ENCODE measurements at places on chromosomes 16 and 17.

- DNase-seq: no peak
Observed at GRCh38 chr16:31333686-31334649, 21.0 kb upstream of the ITGAX start.

GRCh38 chr17:19017401-19017800, 12.8 kb upstream of the FAM83G start:
- no peak for DNase-seq

DNA sequence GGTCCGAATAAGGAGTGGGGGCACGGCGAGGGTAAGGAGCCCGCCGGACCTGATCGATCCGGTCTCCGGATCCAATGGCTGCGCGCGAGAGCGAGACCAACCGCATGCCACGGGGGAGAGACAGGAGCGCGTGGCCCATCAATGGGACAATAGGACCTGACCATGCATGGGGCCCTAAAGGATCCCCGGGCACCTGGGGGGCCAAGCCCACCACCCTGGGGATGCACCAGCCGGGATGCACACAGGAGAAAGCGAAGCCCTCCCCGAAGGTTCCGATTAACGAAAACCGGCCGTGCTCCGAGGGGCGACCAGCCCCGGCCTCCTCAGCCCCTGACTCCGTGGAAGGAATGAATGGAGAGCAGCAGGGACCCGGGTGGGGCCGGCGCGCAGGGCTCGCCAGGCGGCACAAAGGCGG, 525 bp downstream of the JPT1 start:
- DNase-seq: no peak

GRCh38 chr17:73334771-73335513, 23.1 kb upstream of the CDC42EP4 start:
- no peak for DNase-seq

GRCh38 chr17:19370493-19370960, 7.8 kb upstream of the MAPK7 start:
- DNase-seq: no peak

GRCh38 chr17:39525801-39526506, 64.7 kb downstream of the CDK12 start:
- no peak for DNase-seq

DNA sequence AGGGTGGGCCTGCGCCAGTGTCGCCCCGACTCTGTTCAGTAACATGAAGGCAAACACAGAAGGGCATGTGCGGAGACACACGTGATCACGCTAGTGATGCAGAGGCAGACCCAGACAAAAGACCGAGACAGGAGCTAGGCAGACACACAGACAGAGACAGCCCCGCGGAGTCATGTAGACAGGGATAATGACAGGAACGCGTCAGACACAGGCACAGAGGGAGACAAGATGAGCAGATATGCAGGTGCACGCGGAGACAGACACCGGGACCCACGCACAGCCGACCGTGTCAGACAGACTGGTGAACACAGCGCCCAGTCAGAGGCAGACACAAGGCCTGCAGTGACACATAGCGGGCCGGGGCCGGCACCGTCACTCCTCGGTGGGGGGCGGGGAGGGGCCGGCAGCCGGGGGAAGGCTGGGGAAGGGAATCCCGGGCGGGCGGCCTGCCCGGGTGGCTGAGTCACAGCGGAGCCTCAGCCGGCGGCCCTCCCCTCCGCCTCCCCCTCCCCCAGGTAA, 7.4 kb downstream of the KDM6B start:
- DNase-seq: peak; percentile 88

DNA sequence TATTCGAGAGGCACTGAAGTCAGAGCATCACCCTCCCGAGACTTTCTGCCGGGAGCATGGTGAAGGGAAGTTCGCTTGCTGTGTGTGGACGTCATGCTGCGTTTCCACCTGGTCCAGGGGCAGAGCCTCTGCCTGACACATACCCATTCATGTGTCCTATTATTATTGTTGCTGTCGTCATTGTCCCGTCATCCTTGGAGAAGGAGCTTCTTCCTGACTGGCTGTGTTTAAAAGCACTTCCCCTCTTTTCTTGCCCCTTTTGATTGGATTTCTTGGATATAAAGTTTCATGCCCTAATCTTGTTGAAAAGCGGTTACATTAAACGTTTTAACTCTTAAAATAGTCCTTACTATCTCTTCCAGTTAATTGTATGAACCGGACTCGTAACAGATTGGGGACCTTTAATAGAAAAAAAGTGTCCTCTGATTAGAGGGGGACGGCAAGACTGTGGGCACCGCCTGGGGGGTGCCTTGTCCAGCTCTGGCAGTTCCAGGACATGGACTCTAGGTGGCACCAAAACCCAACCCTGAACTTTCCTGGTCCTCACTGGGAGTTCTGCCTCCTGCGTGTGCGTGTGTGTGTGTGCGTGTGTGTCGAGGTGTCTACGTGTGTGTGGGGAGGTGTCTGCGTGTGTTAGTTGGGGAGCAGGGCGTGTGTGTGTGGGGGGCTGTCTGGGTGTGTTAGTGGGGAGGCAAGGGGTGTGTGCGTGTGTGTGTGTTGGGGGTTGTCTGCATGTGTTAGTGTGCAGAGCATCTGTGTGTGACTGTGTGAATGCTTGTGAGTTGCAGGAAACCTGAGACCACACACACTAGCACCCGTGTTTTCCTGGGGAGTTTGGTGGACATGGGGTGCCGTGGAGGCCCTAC, 133.3 kb upstream of the CIBAR2 start:
- DNase-seq: peak; percentile 19

DNA sequence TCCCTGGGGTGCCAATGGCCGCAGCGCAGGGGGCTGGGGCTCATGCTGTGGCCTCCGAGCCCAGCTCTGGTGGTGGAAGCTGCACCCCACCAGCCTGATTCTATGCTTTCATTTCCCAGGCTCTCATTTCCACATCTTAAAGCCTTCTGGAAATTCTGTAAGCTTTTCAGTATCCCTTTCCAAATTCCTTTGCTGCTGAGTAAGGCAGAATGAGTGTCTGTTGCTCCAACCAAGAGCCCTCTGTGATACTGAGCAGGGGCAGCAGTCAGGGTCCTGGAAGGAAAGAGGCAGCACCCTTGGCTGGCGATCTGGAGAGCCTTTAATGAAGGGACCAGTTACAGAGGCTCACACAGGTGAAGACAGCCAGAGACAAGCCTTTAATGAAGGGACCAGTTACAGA, 79.5 kb upstream of the FOXF1 start:
- DNase-seq: no peak

- DNase-seq: no peak
Observed at GRCh38 chr16:21233521-21234150, at the start of gene ANKS4B. ANKS4B (plus strand) TSS chr16:21233699; CDS start chr16:21233738, 39 bp downstream.

GRCh38 chr17:49835472-49835871, 12.4 kb downstream of the TAC4 start:
- no peak for DNase-seq

- no peak for DNase-seq
Observed at GRCh38 chr17:27631411-27631760, 398 bp downstream of the LGALS9 start.

GRCh38 chr17:41894791-41895331, 23.9 kb downstream of the ACLY start:
- no peak for DNase-seq

GRCh38 chr16:12158428-12158827, 181.9 kb downstream of the SNX29 start:
- no peak for DNase-seq

GRCh38 chr17:54455251-54455868, 445.3 kb upstream of the TOM1L1 start:
- DNase-seq: no peak

DNA sequence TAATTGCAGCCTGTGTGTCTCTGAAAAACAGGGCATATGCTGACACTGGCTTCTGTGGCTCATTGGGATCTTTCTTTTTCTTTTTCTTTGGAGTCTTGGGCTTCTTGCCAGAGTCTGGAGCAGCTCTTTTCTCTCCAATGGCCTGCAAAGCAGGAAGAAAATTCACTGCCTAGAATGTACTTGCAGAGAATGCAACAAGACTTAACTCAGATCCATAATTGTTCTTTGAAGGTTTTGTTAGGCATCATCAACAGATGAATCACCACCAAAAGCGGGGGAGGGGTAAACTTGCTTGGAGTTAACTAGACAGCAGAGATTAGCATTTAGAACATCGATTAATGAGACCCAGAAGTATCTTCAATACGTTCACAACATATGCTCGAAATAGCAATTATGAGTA, 100.9 kb downstream of the TOX3 start:
- DNase-seq: no peak

- DNase-seq: no peak
Observed at GRCh38 chr17:42541041-42541833, 5.2 kb downstream of the NAGLU start.

All from activated CD8-positive, alpha-beta memory T cell treated with anti-CD3 and anti-CD28 coated beads for 1 hour (primary cell).